ENCODE measurements at places on chromosomes 7 and 10.

- DNase-seq, result no peak
These were observed 3.5 kb upstream of the SLC35B4 start for GRCh38 chr7:134320201-134320600.

DNA sequence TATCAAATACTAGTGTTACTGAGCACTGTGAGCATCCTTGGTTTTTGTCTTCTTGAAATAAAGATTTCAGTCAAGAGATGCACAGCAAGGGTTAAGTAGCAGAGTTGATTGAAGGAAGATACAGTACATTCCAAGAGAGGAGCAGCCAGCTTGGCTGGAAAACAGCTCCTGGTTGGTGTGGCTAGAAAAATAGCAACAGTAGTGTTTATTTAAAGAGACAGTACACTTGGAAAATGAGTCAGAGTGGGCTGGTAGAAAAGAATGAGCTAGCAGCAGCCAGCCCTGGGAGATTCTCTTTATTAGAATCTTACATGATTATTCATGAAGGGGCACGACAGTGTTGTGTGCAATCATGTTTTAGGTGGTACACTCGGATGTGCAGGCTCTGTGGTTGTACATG lies 1016.4 kb upstream of the SORCS1 start:
- DNase-seq, result no peak

DNA sequence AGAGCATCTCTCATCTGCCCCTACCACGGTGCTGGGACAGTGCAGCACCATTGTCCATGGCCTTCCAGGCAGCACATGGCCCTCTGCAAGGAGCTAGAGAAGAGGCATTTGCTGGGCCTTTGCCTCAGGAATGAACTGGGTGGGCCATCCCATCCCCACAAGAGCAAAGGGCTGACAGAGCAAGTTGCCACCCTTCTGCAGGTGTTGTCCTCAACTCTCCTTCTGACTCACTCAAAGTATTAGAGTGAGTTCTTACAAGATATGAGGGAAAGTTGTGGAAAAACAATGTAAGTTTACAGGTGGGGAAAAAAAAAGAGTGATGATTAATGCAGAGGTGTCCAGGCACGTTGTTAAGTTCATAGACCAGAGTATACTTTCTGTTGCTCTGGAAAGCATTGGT lies 261.2 kb downstream of the SKIDA1 start:
- DNase-seq, result no peak

- DNase-seq, result no peak
These were observed 37.2 kb downstream of the PRSS2 start for GRCh38 chr7:142807855-142808460.

DNA sequence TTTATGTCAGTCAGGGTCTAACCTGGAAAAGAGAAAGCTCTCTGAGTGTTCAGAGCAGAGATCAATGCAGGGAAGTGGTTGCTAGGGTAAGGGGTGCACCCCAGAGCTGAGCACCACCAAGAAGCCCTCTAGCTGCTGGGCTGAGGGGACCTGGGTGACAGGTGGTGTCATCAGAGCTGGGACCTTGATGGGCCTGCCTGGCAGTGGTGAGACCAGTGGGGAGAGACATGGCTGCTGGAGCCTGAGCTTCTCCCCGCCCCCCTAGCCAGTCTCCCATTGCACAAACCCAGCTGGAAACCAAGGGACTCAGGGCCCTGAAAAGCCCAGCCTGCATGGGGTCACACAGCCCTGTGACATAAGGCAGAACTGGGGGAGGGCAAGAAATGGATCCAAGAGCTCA lies 49.1 kb upstream of the OSBPL3 start:
- DNase-seq, result no peak

- no peak for DNase-seq
These were observed 648.2 kb downstream of the SDK1 start for GRCh38 chr7:3949242-3949640.

DNA sequence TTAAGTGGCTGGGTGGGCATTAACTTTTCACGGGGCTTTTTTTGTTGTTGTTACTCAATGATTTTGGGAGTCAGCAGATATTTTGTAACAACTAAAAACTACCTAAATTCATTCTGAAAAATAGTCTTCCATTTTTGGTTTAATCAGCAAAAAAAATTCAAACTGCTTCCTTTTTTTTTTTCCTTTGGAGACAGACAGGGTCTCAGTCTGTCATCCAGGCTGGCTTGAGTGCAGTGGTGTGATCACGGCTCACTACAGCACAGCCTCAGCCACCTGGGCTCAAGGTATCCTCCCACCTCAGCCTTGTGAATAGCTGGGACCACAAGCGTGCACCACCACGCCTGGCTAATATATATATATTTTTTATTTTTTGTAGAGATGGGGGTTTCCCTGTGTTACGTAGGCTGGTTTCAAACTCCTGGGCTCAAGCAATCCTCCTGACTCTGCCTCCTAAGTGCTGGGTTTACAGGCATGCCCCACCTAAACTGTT lies 36.5 kb downstream of the SKIDA1 start:
- DNase-seq, result no peak

DNA sequence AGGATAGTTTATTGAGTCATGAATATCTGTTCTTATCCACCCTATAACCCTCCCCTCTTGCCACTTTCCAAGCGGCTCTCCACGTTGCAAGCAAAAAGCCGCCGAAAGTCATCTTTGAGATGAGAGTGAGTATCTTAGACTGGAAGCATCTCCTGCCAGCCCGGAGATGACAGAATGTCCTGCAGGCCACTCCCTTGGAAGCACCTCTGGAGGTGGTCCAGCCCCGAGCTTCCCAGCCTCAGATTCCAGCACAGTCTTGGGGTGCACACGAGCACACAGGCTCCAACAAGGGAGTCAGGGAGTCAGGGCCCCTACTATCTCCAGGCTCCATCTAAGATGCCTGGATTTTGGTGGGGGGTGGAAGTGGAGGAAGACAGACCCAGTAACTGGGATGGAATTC lies 5.5 kb upstream of the ELN start:
- no peak for DNase-seq

- no peak for DNase-seq
These were observed 126.0 kb upstream of the THSD7A start for GRCh38 chr7:11957956-11958355.

DNA sequence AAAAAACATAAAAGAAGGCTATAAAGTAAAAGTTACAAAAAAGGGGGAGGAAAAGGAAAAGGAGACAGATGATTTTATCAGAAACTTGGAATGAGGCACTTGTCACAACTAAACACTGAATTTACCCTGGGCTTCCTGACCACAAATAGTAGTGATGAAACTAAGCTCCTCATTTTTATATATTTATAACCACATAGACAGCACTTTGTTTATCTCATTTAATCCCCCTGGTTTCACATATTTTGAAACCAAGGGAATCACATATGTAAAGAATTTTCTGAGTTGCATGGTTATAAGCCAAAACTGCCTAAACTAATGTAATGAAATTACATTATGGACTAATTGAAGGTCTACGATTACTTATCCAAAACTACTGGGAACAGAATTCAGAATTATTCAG lies 39.6 kb upstream of the MET start:
- no peak for DNase-seq

- DNase-seq, result no peak
These were observed 204.4 kb downstream of the OTUD1 start for GRCh38 chr10:23643111-23643780.

GRCh38 chr10:114437473-114438292 lies 33.4 kb upstream of the AFAP1L2 start:
- DNase-seq, result no peak

- no peak for DNase-seq
These were observed 1.3 kb downstream of the FBXL15 start for GRCh38 chr10:102421757-102422512.

GRCh38 chr10:18501198-18501597 lies 150.2 kb downstream of the NSUN6 start:
- DNase-seq, result no peak

DNA sequence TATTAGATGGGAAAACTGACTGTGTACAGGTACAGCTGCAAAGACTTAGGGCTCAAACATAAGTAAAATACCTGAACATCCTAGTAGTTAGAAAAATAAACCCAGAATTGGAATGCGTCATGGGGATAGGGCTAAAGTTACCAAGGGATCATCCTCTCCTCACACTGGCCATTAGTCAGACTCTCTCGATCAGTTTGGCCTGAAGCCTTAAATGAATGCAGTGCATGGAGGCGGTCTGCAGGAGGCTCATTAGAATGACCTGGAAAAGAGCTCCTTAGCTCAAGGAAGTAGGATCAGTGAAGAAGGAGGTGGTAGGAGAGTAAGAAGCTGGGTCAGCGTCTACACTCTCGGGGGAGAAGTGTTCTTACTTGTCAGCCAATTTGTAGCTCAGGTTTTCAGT lies 35.3 kb downstream of the DENND2A start:
- DNase-seq, result no peak

DNA sequence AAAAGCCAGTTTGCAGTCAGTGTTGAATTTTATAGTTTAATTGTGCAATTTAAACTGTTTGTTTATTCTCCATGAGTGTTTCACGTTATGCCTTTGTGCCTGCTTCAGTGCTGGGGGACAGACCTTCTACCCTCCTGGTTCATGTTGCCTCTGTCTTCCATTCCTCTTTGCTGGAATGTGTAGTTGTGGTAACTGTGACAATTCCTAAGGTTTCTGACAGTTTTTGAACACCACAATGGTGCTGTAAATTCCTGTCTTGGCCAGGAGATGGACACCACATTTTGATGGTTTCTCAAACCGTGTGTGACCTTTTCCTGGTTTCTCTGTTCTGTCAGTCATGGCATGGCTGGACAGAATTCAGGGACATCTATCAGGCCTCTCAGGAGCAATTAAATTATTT lies 201.7 kb downstream of the BICC1 start:
- DNase-seq, result no peak

DNA sequence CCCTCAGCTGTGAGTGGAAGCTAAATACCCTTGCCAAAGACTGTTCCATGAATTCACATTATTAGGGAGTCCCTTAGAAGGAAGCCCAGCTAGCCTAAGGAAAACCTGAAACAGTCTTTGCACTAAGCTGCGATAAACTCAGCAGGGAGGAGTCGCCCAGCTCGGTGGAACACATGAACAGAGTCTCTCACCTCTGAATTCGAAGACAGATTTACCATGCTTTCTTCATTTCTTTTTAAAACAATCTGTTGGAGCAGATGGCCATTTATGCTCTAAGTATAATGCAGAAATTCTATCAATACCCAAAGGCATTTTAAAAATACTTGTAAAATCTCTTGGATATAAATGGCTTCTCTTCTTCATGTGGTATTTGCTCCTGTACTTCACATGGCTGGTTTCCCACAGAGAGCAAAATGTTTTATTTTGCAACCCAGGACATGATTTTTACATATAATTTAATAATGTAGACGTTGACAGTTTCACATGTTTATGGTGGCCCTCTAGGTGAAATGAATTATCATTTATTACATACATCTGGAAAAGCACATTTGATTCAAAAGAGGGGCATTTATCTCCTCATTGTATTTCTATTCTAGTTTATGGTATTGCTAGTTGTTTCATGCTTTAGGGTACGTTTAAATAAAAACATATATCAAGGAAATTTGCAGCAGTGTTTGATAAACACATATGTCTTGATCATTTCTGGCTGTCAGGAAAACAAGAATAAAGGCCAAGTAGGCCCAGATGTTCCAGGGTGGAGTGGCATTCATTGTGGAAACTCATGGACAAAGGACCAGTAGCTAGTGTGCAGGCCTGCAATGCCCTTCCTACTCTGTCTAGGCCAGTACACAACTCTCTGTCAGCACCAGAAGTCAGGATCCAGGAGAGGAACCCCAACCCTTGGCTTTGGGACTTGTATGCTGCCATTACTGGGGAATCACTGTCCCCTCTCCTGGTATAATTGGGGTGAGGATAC lies 52.2 kb downstream of the LRGUK start:
- DNase-seq, result no peak

- DNase-seq, result no peak
These were observed 175.2 kb downstream of the CDK14 start for GRCh38 chr7:90771281-90771680.

- peak; percentile 4 for DNase-seq
These were observed 44.2 kb upstream of the GGCT start for GRCh38 chr7:30548845-30549244.

- DNase-seq, result no peak
These were observed 323.2 kb upstream of the COBL start for GRCh38 chr7:51639661-51640334.

GRCh38 chr7:121873289-121874194 lies 581 bp downstream of the PTPRZ1 start:
- no peak for DNase-seq

GRCh38 chr7:91080351-91080750 lies 183.9 kb upstream of the FZD1 start:
- DNase-seq, result no peak

DNA sequence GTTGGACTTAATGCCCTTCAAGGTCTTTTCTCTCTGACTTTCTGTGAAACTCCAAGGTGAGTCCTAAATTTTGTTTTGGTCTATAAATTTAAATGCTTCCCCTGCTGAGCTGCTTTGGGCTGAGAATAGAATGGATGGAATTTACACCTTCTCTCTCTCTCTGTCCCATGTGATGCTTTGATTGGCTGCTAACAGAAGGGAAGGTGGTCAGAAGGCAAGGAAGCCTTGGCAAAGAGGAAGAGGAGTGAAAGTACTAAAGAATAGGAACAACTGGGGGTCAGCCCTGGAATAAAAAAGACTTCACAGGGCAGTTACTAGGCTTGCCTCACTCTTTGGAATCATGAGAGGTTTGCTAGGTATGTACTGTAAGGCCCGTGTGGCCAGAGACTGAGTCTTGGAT lies 260.2 kb downstream of the AUTS2 start:
- no peak for DNase-seq

DNA sequence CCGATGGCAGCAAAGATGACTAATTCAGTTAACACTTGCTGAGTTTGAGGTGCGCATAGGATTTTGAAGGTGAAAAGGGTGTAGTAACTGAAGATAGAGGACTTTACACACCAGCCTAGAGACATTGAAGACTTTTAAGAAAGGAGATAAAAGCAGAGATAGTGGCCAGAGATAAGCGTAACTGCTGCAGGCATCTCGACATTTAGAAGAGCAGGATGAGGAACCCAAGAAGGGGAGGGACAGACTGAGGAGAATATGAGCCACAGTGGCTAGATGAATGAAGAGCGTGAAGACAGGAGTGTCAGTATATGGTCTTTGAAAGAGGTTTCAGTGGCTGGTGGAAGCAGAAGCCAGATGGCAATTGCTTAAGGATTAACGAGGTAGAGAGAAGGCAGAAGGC lies 71.6 kb downstream of the CELF2 start:
- DNase-seq, result no peak

DNA sequence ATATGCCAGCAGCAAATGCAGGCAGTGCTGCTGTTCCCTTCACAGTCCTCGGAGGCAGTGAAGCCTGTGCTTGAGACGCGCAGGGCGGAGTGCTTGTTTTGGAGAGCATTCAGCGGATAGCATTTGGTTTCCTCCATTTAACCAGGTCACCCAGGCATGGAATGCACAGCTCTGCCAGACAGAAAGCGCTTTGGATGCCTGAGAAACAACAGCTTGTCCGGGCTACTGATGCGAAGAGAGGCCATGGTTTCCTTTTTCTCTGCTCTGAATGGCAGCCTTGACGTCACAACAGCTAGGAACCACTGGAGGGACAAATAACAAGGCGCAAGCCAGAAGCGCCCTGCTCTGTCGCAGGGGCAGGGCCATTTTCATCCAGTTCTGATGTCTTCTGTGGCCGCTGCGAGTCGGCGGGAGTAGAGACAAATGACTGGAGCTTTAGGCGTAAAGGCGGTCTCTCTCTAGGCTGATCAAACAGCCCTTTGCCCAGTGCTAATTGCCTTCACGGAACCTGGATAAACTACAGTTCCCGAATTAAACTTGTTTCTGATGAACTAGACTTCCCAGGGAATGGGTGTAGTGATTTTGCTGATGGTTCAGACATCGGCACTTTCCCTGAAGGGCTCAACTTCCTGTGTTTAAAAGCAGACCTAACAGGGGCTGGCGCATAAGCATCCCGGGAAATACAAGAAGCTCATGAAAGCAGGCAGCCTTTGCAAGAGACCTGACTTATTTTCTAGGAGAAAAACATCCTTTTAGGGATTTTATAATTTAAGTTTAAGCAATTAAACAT lies 187.6 kb upstream of the KLF14 start:
- no peak for DNase-seq

Data from stimulated activated CD4-positive, alpha-beta T cell treated with anti-CD3 and anti-CD28 coated beads, TNF-alpha, amount 100 ng/mL, for 4 hours (primary cell).